ENCODE measurements at places on chromosomes 4 and X.

- no peak for DNase-seq
Observed at GRCh38 chr4:166435449-166435848, 562.4 kb downstream of the TLL1 start.

GRCh38 chr4:81490403-81491160 is 18.9 kb upstream of the RASGEF1B start:
- DNase-seq = no peak

DNA sequence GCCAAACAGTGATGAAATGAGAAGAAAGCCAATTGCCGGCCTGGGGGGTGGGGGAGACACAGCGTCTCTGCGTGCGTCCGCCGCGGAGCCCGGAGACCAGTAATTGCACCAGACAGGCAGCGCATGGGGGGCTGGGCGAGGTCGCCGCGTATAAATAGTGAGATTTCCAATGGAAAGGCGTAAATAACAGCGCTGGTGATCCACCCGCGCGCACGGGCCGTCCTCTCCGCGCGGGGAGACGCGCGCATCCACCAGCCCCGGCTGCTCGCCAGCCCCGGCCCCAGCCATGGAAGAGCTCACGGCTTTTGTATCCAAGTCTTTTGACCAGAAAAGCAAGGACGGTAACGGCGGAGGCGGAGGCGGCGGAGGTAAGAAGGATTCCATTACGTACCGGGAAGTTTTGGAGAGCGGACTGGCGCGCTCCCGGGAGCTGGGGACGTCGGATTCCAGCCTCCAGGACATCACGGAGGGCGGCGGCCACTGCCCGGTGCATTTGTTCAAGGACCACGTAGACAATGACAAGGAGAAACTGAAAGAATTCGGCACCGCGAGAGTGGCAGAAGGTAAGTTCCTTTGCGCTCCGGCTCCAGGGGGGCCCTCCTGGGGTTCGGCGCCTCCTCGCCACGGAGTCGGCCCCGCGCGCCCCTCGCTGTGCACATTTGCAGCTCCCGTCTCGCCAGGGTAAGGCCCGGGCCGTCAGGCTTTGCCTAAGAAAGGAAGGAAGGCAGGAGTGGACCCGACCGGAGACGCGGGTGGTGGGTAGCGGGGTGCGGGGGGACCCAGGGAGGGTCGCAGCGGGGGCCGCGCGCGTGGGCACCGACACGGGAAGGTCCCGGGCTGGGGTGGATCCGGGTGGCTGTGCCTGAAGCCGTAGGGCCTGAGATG is at the start of gene SHOX:
Gene SHOX (plus strand): TSS at position 180 of the 885 bp plus-strand sequence. CDS start 107 bp downstream, at position 287.
- DNase-seq = no peak

- DNase-seq = no peak
Observed at GRCh38 chr4:151659601-151660364, 101.0 kb downstream of the GATB start.

DNA sequence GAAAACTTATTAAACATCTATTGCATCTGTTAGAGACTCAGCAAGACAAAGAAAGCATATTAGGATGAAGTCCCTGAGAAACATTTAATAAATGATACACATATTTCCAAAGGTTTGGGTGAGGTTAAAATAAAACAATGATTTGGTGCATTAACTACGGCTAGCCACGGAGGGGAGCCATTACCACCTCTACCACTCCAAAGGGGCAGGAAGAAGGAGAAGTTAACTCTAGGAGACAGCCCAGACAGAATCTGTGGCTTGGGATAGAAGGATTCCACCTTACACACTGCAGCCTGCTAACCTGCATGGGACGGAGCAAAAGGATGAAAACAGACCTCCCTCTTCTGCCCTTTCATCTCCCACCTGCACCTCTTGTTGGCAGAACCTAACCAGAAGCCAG is 189.1 kb upstream of the C1QTNF7 start:
- peak; percentile 33 for DNase-seq

DNA sequence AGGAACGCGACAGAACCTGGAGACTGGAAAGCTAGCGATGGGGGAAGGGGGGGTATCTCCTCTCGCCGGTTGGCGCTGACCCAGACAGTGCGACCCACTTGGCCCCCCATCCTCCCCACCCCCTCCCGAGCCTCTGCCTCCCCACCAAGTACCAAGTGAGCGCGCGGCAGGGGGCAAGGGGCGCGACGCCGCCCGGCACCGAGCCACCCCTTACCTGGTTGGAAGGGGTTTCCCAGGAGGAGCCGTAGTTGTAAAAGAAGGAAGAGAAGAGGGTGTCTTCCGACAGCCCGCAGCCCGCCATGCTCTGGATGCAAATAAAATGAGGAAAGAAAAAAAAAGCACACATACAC is 112.2 kb downstream of the DHX15 start:
- no peak for DNase-seq

GRCh38 chr4:106981431-106981830 is 54.7 kb downstream of the DKK2 start:
- no peak for DNase-seq

DNA sequence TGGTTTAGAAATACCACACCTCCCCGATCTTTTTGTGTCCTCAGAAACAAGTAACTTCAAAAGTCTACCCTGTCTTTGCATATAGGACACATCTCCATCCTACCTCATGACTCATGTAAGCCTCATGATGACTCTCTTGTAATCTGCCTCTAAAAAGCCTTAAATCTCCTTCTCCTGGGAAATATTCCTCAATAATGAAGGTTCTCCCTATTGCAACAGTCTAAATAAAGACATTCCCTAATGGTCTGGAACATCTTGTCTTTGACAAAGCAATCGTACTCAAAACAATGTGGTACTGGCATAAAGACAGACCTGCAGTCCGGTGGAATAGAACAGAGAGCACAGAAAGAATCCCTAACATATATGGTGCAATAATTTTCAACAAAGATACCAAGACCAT is 257.7 kb downstream of the OPHN1 start:
- DNase-seq = no peak

DNA sequence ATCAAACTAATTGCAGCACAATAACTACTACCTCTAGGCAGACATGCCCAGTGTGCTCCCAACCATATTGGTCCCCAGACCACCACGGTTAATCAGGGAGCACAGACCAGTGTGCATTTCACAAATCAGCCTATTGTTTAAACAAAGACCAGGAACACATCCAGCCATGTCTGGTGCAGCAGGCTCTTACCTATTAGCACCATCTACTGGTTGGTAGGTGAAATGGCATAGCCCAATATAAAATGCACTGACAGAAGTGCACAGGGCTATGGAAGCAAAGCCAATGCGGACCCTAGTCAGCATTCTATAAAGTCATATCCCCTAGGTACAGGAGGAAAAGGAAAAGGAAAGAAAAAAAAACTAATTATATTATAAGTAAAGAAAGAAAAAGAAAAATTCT is 15.5 kb upstream of the CYLC1 start:
- DNase-seq = peak; percentile 49

GRCh38 chr4:150117094-150117493 is 38.8 kb downstream of the DCLK2 start:
- no peak for DNase-seq

- DNase-seq = no peak
Observed at GRCh38 chr4:15584785-15585184, 70.4 kb downstream of the FBXL5 start.

DNA sequence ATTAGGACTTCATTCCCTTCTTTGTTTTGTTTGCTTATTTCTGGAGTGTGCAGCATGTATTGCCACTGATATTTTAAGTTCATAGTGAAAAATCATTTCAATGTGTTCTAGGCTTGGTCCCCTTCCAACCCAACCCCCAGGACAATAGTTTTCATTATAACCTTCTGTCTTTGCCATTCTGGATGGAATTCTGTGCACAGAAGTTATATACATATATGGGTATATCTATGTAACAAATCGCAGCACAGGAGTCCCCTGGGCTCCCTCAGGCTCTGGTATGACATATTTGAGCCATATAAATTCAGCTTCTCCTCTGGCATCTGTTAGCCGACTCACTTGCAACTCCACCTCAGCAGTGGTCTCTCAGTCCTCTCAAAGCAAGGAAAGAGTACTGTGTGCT is at the start of gene TNMD:
Gene TNMD (plus strand): TSS at position 326 of the 400 bp plus-strand sequence. CDS start 83 bp downstream, outside the sequence.
- no peak for DNase-seq

GRCh38 chr4:186557061-186557460 is 1.7 kb upstream of the MTNR1A start:
- no peak for DNase-seq

DNA sequence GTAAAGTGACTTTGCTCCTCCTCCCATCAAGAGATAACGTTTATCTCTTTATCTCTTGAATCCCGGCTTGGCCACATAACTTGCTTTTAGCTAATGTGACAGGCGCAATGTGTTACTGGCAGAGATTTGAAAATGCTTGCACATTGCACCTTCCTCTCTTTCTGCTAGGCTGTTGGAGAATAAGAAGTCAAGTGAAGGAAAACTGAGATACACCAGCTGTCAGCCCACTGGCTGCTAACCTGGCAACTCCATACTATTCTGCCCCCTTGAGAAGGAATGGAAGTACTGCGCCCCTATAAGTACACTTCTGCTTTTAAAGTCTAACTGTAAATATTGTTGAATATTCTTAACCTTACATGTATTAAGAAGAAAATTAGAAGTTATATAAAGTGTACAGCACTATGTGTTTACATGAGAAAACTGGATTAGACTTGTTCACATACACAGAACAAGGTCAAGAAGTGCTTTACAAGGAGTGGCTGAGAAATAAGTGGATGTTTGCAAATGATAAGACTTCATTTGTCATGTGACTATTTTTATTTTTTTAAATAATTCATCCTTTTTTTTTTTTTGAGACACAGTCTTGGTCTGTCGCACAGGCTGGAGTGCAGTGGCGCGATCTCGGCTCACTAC is 424.5 kb upstream of the CTSO start:
- peak; percentile 5 for DNase-seq

DNA sequence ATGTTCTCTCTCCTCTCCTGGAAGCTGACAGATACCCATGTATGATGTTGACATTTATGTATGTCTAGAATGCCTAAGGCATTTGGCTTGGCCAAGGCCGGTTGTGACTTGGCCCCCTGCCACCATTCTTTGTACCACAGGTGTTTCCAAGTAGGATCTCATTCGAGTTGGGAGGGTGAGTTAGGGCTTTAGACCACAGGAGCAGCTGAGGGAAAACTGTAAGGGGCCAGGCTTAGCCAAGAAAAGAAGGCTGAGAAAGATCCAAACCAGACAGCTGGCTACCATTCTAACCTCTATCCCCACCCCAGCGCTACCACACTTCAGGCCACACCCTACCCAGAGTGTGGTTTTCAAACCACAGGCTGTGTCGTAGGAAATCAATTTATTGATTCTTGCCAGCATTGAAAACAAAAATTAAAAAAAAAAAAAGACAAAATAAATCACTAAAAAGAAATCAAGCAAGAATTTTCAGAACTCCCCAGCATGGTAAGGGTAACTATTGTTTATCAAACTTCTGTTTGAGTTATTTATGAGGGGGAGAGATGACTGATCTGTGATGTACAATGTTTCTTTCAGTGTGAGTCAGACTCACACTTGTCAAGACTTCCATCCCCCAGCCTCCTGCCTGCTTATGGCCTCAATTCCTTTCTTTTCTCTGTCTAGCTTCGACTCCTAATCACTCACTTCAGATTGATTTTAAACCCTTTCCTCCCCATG is 9.9 kb downstream of the TMSB4X start:
- DNase-seq = peak; percentile 83

- DNase-seq = no peak
Observed at GRCh38 chr4:141999446-142000143, 363.2 kb downstream of the IL15 start.

GRCh38 chr4:544386-545105 is 31.5 kb downstream of the TMEM271 start:
- no peak for DNase-seq

GRCh38 chr4:100289946-100290345 is 99.7 kb upstream of the DDIT4L start:
- DNase-seq = no peak

DNA sequence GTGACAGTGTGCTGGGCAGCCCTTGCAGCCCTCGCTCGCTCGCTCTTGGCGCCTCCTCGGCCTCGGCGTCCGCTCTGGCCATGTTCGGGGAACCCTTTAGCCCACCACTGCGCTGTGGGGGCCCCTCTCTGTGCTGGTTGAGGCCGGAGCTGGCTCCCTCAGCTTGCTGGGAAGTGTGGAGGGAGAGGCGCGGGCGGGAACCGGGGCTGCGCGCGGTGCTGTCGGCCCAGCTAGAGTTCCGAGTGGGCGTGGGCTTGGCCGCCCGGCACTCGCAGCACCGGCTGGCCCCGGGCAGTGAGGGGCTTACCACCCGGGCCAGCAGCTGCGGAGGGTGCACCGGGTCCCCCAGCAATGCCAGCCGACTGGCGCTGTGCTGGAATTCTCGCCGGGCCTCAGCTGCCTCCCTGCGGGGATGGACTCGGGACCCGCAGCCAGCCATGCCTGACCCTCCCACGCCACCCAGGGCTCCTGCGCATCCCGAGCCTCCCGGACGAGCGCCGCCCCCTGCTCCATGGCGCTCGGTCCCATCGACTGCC is 770.1 kb upstream of the GALNTL6 start:
- no peak for DNase-seq

DNA sequence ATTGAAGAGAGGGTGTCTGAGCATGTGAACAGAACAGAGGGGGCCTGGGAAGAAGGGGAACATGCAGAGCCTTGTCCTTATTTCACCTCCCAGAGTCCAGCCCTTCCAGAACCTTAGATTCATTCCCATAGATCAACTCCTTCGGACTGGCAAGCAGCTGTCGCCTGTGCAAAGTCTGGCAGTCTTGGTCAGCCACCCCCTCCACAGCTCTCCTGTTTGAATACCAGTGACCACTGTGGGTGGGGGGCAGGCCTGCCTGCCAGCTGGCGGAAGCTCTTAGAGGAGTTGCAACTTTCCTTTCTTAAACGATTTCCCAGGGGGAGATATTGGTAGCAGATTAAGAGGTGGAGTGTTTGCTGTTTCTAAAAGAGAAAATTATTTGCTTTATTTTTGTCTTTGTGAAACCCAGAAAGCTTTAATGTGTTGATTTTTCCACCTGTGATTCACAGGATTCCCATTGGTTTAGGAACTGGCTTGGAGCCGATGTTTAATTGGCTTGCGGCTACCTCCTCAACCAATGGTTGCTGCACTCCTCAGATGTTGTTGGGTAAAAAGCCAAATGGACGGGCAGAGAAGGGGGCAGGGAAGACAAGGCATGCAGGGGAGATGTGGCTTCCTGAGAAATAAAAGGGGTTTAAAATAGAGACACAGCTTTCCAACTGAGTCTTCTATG is 62.2 kb upstream of the PRPS1 start:
- DNase-seq = no peak

GRCh38 chr4:13327991-13328390 is 156.1 kb downstream of the RAB28 start:
- no peak for DNase-seq

DNA sequence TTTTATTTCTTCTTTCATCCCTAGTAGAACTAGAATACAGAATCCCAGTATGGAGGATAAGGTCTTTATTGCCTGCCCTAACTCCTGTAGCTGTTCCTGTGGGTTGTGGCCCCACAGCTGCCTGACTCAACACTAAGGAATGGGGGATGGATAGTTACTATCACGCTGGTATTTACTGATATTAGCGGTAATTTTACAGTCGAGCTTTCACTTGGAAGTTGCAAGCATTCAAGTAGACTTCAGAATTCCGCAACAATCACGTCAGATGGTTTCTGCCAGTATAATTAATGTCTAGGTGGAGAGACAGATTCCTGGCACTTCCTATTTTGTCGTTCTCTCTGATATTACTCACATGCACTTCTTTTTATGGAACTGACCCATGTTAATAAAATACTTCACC is 489.8 kb downstream of the PABPC4L start:
- no peak for DNase-seq

GRCh38 chr4:2222838-2223237 is 19.1 kb downstream of the HAUS3 start:
- DNase-seq = no peak

- no peak for DNase-seq
Observed at GRCh38 chr4:2648159-2648814, 107.8 kb downstream of the TNIP2 start.
